ENCODE measurements at places on chromosomes 7 and 10. TPM values are rescaled to one million over a fixed set of nuclear protein-coding genes. Genes with fewer than 3 reads are reported as not detected.

DNA sequence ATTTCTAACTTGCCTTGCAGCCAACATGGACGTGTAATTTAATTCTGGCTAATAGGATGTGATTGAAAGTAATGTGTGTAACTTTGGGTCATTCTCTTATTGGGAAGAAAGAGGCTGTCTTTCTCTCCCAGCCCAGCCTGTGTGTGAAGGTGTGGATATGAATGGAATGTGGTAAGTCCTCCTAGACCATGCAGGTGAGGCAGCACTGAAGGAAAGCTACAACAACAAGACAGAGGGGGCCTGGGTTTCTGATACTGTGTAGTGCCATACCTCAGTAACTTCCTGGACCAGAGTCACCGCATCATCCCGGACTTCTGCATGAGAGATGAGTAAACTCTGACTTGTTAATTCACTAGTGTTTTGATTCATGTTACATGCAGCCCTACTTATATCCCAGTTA, 237.0 kb downstream of the EXOC4 start:
- no peak for DNase-seq

DNA sequence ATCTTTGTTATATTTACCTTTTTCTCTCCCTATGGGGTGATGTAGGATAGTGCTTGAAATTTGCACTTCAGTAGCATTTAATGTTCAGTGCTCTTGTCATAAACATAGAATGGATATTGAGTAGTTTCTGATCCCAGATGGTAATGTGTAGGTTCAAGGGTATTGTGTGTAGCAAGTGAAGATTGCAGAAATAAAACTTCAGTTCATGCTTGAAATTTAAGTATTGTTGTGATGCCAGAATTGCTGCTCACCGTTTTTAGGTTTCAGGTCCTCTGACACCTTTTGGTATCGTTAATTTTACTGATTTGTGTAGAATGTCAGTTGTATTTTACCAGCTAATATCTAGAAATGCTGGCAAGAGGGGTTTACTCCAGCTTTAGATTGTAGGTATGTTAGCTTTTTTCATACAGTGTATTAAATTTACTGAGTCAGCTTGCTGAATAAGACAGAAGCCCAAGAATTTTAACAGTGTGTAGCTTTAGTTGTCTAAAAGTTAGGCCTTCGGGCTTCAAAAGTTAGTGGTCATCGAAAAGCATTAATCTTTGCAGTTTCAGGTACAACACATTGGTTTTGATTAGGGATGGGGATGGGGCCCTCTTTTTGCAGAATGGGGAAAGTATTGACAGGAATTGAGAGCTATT, 1.9 kb downstream of the PTEN start:
- DNase-seq, result no peak

DNA sequence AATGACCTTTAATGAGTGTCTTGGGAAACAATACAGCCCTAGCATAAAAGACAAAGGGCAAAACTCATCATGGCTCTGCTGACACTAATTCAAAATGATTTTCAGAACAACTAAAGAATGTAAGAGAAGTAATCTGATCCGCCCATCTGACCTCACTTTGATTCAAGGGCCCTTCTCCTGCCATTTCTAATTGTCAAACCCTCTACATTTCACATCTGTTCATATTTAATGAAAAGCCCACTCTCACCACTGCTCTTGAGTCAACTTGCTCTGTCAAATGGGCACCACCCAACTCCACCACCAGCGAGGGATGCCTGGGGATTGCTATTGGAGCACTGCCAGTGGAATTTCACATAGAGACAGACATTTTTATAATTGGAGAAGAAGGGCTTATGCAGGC, 639.2 kb downstream of the KCNMA1 start:
- DNase-seq, result no peak

DNA sequence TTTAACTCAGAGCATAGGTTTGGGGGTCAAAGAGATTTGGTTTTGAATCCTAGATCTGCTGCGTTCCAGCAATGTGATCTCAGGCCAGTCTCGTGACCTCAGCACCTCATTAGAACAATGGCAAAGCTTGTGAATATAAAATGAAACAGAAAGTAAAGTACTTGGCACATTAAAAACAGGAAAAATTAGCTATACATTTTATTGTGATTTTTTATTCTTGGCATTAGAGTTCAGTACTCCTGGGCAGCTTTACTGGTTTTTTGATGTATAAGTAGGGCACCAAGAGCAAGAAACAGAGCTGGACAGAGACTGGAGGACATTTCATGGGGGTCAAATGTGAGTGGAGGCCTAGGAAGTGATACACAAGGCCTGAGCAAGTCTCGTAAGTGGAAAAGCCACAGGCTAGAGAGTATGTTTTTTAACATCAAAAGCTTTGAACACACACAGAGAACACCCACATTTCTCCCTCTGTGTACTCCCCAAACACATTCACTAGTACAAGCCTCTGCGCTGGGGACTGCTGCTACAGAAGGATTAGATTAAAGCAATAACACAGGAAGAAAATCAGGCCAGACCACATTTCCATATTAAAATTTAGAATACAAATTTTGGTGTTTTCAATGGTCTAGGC, 157.2 kb upstream of the SLC25A13 start:
- no peak for DNase-seq

Gene EXOSC1
- 45.6 TPM for total RNA-seq

Gene OR2A12
- total RNA-seq, result not detected

Gene COL17A1
- total RNA-seq, result 0.30 TPM

All from MG63 (cell line).